Right cardiac atrium (tissue), 5 donors: ENCODE measurements at places on chromosomes 11 and 22. TPM values are rescaled to one million over a fixed set of nuclear protein-coding genes. Genes with fewer than 3 reads are reported as not detected.

DNA sequence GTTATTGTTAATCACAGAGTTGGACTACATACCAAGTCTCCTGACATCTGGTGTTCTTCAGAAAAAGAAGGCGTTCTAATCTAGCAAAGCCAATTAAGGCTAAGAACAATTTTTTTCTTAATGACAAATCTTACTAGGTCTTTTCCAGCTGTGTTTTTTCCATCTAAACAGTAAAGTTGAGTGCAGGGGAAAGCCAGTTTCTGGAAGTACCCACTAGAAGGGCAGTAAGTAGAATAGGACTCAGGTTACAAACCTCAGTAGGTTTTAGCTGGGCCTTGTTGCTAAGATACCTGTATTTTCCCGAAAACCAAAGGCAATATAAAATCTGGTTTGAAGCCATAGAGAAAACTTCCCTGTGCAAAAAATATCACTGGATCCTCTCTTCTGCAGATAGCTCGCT lies 351.9 kb downstream of the ETS1 start:
- DNase-seq: no peak

DNA sequence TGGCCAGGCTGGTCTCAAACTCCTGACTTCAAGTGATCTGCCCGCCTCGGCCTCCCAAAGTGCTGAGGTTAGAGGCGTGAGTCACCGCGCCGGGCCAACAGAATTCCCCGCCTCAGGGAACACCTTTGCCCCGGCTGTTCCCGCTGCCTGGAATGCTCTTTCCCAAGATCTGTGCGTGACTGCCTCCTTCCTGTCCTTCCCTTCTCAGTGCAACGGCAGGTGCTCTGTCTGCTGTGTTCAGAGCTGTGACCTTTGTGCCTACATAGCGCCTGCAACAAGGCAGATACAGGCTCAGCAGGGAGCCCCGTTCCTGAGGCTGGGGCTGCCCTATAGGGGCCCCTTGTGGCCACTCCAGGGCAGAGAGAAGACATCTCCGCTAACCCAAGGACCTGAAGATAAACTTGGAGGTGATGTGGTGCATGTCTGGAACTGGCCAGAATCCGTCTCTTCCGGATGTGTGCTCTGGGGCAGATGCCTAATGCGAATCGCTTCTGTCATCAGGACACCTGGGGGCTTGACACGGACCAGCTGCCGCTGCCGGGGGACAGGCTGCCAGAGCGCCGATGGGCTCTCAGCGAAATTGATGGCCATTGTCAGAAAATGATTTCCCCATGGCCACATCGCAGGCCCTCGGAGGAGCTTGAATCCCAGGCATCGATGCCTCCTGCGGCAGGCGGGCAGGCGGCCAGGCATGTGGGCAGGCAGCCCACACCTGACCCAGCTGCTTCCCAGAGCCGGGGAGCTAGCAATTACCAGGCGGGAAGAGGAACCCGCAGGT lies 43.5 kb upstream of the TCF20 start:
- no peak for DNase-seq

GRCh38 chr11:112453601-112454577 lies 193.2 kb upstream of the PLET1 start:
- DNase-seq: no peak

The MUC5AC gene
- polyA plus RNA-seq: not detected

- no peak for DNase-seq
These were observed 79.4 kb upstream of the LMO1 start for GRCh38 chr11:8342821-8343681.

GRCh38 chr11:115256397-115257197 lies 247.6 kb downstream of the CADM1 start:
- DNase-seq: no peak

DNA sequence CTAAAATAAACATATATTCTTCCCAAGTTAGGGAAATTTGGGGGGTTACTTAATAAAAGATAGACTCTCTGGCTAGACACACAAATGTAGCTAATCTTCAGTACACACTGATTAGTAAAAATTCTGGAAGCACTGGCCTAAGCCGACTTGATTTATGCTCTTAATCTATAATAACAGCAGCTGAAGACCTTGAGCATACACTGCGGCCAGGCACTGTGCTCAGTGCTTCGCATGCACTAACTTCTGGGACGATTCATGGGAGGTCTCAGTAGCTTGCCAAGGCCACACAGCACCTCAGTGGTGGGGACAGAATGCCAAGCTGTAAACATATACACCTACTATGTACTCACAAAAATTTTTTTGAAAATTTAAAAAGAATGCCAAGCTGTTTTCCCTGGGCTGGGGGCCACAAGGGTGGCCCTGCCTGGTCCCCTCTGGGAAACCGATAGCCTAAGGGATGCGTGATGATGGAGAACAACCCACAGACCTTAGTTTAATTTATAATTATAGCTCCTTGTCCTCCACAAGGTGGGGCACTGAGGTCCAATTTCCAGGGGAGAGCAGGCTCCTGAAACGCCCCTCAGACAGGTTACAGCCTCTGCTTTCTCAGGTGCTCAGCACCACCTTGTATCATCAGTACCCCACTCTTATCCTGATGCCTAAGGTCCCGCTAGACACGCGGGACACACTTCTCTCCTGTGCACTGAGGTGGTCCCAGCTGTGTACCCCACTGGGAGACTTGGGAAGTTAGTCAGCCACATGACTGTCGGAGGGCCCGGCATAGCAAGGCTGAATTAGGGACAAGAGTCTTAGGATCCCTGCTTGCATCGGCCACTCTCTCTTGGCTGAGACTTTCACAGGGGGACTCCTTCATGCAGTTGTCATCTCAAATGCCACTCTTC lies 20.1 kb downstream of the SERPIND1 start:
- no peak for DNase-seq

GRCh38 chr22:46035742-46036557 lies 59.0 kb upstream of the WNT7B start:
- DNase-seq: peak; percentile 100
